ENCODE measurements at places on chromosomes 6 and 20. TPM values are rescaled to one million over a fixed set of nuclear protein-coding genes. Genes with fewer than 3 reads are reported as not detected.
A peak's percentile ranks its signal among the peaks of the same experiment; 100 is the strongest.

OCSTAMP gene
- not detected for total RNA-seq

TCF21 gene
- total RNA-seq, result 3.3 TPM

SLC35D3 gene
- total RNA-seq, result not detected

ZC3H12D gene
- 0.42 TPM for total RNA-seq

AURKA gene
- total RNA-seq, result 7.0 TPM

NR2E1 gene
- not detected for total RNA-seq

BFSP1 gene
- total RNA-seq, result 0.55 TPM

COL9A3 gene
- total RNA-seq, result 2.9 TPM

CDC25B gene
- total RNA-seq, result 7.5 TPM

MYB gene
- 0.15 TPM for total RNA-seq

- DNase-seq, result no peak
These were observed 41.5 kb downstream of the SLC2A12 start for GRCh38 chr6:134010974-134011373.

DNA sequence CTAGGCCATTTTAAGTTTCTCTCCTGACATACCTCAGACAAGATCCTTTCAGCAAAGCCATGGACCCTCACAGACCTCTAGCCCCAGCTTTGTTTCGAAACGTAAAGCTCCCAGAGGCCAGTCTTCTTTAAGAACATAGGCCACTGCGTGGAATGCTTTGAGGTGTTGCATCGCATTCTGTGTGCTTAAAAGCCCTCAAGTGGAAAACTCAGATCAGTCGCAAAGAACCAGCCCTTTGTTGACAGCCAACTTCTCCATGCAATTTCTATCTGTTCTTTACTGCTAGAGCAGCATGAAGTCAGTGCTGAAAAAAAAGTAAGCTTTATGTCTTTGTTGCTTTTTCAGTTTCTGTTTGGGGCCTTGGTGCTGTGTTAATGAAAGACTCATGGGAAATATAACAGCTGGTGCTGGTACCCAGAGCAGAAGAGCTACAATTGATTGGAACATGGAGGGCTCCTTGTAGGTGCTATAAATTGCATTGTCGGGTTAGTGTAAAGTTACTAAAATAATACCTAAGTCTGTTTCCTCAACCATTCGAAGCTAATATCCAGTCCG lies 142.6 kb downstream of the MAP3K7 start:
- DNase-seq, result no peak

DNA sequence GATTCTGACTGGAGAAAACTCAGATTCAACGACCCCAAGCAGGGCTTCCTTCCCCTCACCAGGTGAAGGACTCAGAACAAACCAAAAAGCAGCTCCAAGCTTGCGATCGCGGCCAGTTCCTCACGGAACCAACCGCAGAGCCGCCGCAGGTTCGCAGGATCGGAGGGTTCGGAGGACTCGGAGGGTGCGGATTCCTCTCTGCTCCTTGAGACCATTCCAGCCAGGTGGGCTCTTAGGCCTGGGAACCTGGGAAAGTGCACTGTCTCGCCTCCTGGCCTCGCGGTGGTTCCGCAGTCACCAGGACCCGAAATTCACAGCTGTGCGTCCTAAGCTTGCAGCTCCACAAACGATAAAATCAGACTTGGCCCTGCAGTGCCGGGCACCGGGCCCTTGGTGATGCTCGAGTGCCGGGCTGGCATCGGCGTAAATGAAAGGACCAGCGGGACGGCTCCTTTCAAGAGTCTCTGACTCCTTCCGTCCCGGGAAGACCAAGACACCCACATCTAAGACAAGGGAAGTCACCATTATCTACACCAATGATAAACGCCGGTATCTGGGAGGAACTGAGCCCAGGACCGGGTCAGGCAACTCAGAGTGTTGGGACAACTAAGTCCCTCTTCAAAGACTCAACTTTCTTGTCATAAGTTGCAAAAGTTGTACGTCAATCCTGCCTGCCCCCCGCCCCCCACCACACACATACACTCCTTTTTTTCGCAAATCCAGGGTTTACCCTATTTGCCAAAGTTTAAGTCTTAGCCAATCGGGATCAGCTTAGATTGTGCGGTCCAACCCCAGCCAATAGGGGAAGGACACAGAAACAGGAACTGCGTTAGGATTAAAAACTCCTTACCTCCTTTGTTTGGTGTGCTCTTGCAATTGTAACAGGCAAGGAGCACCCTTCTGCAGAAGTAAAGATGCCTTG lies 69.8 kb upstream of the PRSS16 start:
- DNase-seq, result peak; percentile 79

DNA sequence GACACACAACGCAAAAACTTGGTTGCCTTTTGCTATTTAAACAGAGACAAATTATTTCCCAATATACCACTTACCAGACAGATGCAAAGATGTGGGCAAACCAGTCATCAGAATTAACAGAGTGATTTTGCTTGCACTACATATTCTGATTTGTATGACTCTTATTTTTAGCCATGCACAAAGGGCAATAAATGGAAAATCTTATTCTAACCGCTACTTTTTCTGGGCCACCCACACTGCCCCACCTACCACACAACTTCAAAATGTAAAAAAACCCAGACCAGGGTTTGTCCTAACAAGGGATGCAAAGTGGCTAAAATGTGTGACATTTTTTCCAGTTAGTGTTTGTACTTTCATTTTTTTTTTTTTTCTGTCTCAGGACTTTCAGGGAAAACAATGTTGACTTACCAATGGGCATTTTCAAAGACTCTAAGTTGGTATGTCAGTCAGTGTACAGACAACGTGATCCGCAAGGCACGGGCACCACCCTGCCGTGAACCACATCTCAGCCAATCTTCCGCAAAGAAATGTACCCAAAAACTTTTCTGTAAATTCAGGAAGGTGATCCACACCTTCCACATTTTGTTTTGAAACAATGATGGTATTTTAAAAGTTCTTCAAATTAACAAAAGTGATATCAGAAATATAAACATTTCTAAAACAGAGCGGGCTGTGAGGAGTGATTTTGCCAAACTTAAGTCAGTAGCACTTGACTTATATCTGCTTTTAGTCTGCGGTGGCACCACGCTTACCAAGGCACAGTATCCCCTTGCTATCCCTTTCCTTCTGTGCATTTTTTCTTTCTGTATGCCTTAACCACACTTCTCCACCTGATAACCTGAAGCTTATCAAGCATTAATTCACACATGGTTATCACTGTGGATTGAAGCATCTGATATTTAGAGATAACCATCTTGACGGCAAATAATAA lies 185.6 kb downstream of the GJA10 start:
- no peak for DNase-seq

- DNase-seq, result peak; percentile 77
These were observed 637 bp downstream of the ARID1B start for GRCh38 chr6:156777577-156778453.

DNA sequence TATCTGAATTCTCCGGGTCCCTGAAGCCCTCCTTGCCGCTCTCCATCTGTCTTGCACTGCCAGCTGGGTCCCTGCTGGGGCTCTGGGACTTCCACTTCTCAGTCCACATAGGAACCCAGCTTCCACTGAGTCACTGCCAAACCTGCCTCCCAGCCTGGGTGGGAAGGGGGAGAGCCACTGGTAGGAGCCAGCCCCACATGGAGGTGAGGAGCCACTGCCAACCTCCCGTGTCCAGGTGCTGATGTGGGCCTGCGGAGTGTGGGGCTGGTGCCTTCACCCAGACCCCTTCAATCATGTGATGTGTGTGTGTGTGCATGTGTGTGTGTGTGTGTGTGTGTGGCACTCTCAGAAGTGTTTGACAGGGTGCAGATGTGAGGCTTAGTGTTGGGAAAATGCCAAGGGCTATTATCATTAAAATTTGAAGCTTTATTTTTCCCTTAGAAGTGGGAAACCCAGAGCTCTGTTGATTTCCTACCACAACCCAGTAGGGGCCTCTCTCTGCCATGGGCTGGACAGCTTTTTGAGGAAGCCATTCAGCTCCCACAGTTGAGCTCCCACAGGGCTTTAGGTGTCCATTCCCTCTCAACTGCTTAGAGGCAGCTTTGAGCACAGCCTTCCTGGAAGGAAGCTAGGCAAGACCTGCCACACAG lies 9.3 kb upstream of the SGK2 start:
- no peak for DNase-seq

DNA sequence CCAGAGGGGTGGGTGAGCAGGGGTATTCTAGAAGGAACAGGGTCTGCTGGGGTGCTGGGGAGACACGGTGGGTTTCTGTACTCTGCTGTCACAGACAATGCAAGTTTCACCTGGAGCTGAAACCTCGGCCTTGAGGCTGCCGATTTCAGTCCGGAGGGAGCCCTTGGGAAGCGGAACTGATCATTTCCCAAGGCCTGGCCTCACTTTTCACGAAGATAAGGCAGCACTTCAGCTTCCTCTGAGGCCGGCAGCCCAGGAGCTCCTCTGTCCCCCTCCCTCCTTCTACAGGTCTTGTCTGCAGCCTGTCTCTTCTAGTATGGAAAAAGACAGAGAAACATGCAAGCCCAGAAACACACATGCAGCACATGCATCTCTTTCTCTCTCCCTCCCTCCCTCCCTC lies 242.1 kb downstream of the CDC5L start:
- no peak for DNase-seq

- peak; percentile 31 for DNase-seq
These were observed 6.5 kb upstream of the UCKL1 start for GRCh38 chr20:63962426-63963347.

DNA sequence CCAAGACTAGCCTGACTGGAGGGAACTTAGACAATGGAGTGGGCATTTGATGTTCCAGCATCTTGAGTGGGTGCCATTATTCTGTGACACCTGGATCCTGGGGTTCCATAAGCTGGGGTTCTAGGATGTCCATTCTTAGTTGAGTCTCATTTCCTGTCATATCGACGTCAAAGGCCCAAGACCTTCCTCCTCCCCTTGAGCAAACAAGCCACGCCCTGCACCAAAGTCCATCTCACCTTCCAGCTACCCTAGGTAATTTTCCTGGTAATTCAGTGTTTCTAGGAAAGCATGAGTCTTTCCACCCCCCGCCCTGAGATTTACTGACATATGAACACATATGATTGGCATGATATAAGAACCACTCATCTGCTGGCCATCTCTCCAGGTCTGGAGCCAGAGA lies at the start of gene TRIM40:
Gene TRIM40 (plus strand): TSS at position 384 of the 400 bp plus-strand sequence. CDS start 897 bp downstream, outside the sequence.
- no peak for DNase-seq

DNA sequence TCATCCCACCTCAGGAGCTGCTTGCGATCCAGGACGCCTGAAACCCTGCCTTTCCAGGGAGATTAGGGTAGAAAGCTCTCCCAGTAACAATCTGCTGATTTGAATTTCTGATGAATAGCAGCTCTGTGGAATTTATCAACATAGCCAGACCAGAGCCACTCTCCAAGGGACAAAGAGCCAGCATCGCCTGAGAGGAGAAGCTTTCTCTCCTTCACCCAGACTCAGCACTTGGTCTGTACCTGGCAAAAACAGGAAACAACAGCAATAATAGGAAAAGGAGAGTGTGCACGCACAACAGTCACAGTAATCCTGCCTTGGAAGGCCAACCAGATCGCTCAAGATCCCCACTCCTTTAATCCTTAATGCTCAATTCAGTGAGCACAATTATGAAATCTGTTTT lies 22.3 kb upstream of the ROS1 start:
- no peak for DNase-seq

DNA sequence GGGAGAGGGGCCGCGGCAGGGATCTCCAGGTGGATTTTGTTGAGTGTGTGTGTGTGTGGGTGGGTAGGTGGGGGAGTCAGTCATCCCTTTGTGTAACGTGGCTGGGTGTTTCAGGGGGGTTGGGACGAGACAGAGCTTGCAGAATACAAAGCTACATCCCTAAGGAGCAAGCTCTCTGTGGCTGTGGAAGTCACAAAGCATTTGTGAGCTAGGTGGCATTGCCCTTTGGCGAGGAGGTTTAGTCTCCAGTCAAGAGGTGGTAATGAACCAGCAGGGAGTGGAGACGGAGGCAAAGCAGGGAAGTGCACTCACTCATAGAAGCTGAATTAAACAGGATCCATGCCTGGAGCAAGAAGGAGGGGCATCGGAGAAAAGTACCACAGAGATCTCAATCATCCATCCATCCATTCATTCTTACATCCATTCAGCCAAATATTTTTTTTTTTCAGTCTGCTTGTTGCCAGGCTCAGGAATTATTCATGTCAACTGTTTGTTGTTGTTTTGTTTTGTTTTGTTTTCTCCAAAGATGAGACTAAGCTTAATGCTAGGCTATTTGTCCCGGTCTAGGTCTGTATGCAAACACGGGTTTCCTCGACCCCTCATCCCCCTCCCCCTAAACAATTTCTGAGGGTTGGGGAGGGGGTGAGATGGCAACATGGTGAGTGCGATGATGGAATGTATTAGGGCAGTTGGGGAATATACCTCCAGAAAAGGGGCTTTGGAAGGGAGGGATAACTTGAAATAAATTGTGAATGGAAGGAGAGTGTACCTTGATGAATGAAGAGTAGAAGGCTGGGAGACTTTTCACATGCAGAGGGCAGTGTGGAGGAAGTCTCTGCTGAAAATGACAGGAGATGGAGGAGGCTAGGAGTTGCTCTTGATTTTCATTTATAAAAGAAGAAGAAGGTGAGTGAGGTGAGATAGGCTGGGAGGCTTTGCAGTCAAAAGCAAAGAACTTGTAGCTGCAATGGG lies 1.0 kb downstream of the HCRTR2 start:
- no peak for DNase-seq

DNA sequence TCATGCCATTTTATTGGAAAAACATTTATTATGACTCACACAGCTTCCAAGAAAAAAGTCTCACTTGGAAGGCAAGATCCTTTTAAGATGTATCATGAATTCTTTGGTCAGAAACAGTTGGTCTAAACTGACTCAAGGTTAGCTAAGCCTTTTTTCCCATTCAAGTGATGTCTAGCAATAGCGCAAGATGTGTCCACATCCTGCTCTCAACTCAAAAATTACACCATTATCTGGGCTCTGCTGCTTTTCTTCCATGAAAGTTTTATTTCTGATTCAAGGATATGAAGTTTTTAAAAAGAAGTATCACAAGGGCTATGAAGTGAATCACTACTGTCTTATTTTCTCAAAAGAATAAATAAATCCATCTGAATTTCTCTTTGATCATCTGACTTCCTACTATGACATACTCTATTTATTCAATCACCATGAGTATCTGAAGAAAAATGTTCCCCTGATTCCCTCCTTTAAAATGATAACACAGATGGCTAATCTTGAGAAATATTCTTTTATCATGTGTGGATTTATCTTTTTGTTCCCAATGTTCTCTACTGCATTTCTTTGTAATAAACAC lies 139.2 kb downstream of the AHI1 start:
- no peak for DNase-seq

DNA sequence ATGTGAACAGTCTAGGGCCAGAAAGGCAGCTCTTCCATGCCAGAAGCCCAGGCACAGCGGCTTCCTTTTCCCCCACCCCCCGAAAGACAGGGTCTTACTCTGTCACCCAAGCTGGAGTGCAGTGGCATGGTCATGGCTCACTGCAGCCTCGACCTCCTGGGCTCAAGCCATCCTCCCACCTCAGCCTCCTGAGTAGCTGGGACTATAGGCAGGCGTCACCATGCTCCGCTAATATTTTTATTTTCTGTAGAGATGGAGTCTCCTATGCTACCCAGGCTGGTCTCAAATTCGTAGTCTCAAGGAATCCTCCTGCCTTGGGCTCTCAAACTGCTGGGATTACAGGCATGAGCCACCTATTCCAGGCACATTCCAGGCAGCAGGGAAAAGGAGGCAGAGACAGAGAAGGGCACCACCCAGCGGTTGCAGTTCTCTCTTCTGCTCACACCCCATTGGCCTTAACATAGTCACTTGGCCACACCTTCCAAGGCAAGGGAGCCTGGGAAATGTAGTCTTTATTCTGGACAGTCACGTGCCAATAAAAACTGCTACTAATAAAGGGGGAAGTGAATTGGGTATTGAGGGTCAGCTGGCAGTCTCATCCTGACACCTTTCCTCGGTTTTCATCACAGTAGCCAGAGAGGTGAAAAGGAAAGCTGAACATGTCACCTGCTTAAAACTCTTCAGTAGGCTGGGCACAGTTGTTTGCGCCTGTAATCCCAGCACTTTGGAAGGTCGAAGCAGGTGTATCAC lies 205.9 kb downstream of the ZMYND8 start:
- peak; percentile 57 for DNase-seq

GRCh38 chr6:4736371-4736873 lies 39.8 kb upstream of the CDYL start:
- DNase-seq, result no peak

Data from left ventricle myocardium superior (tissue), 1 donor.